H1 (cell line): ENCODE measurements at places on chromosomes 3 and 15.
A peak's percentile ranks its signal among the peaks of the same experiment; 100 is the strongest.

GRCh38 chr3:65950340-65951326, 88.1 kb downstream of the MAGI1 start:
- DNase-seq: no peak

DNA sequence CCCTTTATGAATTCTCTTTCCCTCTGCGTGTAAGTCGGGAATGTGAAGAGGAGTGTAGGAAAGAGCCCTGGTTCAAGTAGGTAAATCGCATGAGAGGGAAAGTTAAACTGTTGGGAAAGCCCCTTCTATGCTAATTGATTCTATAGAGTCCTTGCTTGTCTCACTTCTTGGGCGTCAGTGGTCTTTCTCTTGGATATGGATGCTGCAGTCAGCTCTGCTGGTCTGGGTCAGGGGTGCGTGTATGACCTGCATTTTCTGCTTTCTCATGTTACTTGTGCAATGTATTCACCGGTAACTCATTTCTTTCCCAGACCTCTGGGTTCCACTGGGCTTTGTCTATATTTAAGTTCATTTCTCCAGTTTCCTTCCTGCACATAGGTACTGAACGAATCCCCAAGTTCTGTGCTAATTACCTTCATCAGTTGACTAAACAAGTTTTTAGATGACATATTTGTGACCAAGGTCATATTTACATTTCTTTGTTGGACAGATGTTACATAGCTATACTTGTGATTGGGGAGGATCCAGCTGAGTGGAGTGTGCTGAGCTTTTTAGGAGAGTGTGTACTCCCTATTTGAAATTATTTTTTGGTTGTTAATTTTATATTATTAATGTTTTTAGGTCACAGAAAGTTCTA, 1.4 kb downstream of the SETD5 start:
- no peak for DNase-seq

DNA sequence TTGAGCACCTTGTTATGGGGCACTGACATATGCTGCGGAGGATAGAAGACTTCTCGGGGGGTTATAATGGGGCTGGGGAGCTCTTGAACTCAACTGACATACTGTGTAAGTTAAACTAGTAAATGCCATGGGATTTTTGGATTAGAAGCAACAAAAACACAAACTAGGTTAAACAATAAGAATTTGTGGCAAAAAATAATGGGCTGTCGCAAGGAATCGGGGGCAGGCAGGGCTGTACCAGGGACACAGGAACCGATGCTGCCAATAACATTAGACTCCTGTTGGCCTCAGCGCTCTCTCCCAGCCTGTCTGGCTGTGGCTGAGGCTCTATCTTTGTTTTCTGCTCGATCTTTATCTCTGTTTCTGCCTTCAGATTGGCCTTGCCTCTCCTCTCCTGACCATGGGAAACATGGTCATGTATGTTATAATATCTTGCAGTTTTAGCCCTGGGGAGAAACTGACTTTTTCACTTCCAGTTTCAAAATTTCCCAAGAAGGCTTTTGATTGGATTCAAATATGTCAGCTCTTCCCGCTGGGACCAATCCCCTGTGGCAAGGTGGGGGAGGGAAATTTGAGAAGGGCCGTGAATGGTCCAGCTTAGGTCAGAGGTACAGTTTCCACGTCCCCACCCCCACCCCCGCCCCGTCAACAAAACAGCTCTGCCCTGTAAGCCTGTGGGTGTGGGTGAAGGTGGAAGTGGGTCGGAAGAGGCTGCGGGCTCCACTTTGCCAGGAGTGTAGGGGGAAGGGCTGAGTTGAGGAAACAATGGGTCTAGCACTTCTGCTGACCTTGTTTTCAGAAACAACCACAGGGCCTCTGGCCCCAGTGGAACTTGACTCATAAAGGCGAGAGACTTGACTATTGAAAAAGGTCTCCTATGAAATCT, 161.1 kb upstream of the TBL1XR1 start:
- peak; percentile 56 for DNase-seq

- DNase-seq: no peak
Measured at GRCh38 chr3:72376956-72377710, 471.1 kb downstream of the SHQ1 start.

GRCh38 chr3:120678984-120679383, 3.1 kb downstream of the HGD start:
- no peak for DNase-seq

- DNase-seq: no peak
Measured at GRCh38 chr3:47910777-47911440, 105.3 kb downstream of the MAP4 start.

DNA sequence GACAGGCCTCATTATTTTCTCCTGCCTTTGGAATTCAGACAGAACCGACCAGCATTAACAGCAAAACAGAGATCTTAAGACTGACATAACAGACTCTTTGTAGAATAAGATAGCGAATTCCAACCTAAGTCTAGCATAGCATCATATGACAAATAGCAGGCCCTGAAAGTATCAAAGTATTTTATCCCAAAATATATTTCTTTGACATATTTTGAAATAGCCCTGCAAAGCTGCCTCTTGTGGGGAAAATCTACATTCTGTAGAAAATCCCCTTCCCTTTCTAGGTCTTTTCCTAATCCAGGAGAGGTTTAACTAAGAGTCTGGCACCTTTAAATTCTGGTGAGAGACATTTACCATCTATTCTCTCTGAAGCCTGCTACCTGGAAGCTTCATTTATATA, 34.4 kb upstream of the STRIT1 start:
- DNase-seq: no peak

DNA sequence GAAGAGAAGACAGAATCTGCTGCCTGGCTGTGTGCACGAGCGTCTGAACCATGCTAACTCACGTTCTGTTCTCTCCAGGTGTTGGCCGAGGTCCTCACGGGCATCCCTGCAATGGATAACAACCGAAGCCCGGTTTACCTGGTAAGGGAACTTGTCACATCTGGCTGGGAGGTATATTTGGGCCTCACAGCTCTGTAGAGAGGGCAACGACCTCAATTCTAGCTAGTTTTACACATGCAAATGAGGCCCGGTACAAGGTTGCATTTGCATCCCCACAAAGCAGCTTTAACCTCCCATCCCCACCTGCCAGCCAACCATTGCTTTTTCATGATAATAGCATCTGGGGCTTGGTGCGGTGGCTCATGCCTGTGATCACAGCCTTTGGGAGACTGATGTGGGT, 22.0 kb upstream of the TATDN2 start:
- DNase-seq: peak; percentile 66

DNA sequence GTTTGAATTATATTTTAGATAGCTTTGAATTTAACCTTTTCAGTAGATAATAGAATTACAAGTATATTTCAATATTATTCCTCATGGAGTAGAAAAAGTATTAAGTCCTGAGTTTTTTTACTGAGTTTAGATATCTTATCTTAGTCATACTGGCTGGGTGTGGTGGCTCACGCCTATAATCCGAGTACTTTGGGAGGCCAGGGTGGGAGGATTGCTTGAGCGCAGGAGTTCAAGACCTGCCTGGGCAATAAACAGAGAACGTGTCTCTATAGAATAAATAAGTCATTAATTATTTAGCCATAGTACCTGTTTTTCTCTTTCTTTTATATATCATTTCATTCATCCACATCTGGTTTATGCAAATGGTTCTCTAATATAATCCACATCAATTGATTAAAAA, 9.9 kb downstream of the RAP2B start:
- no peak for DNase-seq

DNA sequence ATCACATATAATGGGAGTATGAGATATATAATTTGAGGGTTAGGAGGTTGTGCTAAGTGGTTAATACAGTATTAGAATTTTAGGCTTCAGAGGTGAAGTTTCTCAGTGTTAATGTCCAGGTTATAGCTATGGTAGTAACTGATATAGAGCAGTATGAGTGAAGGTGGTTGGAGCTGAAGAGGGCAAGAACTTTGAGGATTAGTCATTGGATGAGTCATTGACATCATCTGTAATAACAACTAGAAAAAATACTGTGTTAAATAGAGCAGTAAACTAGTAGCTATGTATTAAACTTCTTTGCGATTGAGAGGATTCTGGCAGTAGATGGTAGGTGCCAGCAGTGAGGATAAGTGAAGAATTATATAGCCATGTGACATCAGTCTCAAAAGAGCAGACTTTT, 47.5 kb upstream of the EIF3J start:
- no peak for DNase-seq

GRCh38 chr3:51679777-51680176, 8.7 kb downstream of the TEX264 start:
- no peak for DNase-seq

- no peak for DNase-seq
Measured at GRCh38 chr3:15521573-15521965, at the start of gene COLQ. Gene COLQ, minus strand, starts transcription at chr3:15521706. Its CDS starts 81 bp downstream, at chr3:15521625.

DNA sequence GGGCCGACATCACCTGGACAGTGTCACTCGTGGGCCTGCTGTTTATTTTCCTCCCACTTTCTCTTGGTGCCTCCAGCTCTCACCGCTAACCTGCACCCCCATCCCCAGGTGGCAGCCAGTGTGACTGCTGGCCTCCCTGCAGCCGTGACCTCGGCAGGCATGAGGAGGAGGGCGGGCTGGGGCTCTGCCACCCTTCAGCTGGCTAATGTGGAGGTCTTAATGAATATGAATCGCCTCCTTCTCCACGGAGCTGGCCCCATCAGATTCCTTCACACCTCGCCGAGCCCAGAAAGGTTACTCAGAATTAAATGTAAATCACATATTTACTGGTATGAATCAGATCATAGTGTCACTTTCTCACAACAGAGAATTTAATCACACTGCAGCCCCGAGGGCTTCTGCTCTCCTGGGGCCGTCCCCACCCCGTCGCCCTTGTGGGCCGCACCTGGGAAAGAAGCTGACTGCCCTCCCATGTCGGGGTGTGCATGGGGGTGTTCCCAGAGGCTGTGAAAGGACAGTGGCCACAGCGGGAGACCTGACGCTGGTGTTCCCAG, 171.1 kb upstream of the TLE3 start:
- DNase-seq: no peak

- no peak for DNase-seq
Measured at GRCh38 chr3:82561784-82562183, 800.3 kb upstream of the GBE1 start.
